ENCODE measurements at places on chromosomes 4 and X. TPM values are rescaled to one million over a fixed set of nuclear protein-coding genes. Genes with fewer than 3 reads are reported as not detected.

GRCh38 chrX:41634284-41634683, 54.5 kb upstream of the GPR34 start:
- no peaks in the 10 kb centered on the region for H3K27me3 ChIP-seq
- H3K36me3 ChIP-seq, result no peaks in the 10 kb centered on the region
- no peaks in the 10 kb centered on the region for H3K4me1 ChIP-seq
- no peak overlapping the region for H3K27ac ChIP-seq
- H3K4me3 ChIP-seq, result no peak overlapping the region

DNA sequence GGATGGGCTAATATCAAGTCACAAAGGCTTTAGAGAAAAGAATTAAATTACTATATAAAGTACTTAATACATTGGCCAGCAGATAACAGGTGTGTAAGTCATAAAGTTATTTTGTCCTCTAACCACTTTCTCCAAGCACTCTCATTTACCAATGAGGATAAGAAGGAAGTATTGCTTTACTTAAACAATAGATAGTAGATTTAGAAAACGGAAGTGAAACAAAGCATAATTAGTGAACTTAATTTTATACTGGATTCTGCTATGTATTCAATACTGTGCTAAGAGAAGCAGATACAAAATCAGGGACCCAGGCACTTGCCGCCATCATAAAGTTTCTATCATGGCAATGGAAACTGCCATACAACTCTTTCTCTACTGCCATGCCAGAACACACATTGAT, 24.0 kb downstream of the AFM start:
- H3K4me1 ChIP-seq, result peaks cover 20% of the 10 kb centered on the region
- H3K4me3 ChIP-seq, result no peak overlapping the region
- H3K27ac ChIP-seq, result peak overlapping the region; percentile 38
- peak; percentile 67 for DNase-seq
- H3K27me3 ChIP-seq, result no peaks in the 10 kb centered on the region

The FRMD7 gene
- total RNA-seq, result not detected

The PAGE4 gene
- not detected for total RNA-seq

Measured in Karpas-422 (cell line).